ENCODE measurements at places on chromosomes 1 and 21.
A peak's percentile ranks its signal among the peaks of the same experiment; 100 is the strongest.

DNA sequence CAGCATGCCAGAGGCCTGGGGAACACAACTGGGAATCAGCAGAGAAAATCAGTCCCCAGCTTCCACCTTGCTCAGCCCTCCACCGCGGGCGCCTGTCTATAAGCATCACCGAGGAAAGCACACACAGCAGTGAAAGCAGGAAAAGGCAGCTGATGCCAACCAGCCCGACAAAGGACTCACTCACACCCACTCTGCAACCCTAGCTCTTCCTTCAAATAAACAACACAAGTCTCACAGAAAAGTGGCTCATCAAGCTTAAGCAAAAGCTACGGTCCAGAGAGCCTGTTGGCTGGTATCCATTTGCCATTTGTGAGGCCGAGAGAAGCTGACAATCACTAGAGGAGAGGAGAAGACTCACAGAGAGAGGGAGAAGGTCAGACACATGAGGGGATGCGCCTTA lies 27.1 kb downstream of the MRAP start:
- no peak for DNase-seq

DNA sequence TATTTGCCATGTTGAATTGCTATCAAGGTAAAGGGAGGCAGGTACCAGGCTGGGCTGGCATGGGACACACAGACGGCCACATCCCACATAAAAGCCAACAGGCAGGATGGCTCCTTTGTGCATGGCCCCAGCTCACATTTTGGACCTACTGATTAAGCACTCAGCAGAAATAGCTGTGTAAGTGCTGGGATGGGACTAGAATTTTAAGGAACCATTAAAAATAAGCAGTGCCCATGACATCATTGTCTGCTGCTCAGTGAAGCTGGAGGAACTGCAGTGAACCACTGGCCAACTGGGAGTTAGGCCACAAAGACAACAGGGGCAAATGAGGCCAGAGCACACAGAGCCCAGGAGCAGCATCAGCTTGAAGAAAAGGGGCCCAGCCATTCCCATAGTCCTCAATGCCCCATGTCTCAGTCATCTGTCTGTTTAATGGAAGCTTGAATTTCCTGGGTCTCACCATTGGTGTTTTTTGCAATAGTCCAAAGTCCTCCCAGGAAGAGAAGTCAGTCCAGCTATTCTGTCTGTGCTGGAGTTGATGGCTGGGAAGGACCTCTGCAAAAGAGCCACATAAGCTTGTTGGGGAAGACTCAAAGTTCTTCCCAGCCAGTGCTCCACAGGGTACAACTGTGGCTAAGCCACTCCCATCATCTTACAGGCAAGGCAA lies 45.3 kb upstream of the TNR start:
- no peak for DNase-seq

GRCh38 chr21:28160378-28160777 lies 832.3 kb downstream of the LTN1 start:
- DNase-seq: no peak

DNA sequence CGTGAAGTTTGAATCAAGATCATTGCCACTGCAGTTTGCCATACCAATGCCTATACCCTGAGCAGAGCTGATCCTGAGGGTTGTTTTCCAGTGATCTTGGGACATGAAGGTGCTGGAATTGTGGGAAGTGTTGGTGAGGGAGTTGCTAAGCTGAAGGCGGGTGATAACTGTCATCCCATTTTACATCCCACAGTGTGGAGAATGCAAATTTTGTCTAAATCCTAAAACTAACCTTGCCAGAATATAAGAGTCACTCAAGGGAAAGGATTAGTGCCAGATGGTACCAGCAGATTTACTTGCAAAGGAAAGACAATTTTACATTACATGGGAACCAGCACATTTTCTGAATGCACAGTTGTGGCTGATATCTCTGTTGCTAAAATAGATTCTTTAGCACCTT lies 78.6 kb downstream of the FMN2 start:
- DNase-seq: no peak

DNA sequence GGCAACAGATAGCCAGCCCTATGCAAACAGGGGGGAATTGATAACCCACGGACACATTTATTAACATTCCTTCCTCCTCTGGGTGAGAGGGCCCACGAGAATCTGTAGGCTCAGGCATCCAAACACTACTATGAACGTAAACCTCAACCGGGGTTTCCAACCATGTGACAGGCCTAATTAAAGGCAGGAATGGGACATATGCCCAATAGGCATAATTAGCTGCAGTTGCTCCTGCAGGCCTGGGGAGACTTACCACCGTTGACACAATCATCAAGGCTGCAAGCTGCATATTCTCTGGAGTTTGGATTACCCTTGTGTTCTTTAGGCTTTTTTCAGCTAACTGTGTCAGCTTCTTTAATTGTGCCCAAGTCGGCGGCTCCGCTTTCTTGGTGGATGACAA lies 22.2 kb upstream of the GBP1 start:
- DNase-seq: no peak

- no peak for DNase-seq
Measured at GRCh38 chr21:29308456-29308783, 9.7 kb downstream of the BACH1 start.

DNA sequence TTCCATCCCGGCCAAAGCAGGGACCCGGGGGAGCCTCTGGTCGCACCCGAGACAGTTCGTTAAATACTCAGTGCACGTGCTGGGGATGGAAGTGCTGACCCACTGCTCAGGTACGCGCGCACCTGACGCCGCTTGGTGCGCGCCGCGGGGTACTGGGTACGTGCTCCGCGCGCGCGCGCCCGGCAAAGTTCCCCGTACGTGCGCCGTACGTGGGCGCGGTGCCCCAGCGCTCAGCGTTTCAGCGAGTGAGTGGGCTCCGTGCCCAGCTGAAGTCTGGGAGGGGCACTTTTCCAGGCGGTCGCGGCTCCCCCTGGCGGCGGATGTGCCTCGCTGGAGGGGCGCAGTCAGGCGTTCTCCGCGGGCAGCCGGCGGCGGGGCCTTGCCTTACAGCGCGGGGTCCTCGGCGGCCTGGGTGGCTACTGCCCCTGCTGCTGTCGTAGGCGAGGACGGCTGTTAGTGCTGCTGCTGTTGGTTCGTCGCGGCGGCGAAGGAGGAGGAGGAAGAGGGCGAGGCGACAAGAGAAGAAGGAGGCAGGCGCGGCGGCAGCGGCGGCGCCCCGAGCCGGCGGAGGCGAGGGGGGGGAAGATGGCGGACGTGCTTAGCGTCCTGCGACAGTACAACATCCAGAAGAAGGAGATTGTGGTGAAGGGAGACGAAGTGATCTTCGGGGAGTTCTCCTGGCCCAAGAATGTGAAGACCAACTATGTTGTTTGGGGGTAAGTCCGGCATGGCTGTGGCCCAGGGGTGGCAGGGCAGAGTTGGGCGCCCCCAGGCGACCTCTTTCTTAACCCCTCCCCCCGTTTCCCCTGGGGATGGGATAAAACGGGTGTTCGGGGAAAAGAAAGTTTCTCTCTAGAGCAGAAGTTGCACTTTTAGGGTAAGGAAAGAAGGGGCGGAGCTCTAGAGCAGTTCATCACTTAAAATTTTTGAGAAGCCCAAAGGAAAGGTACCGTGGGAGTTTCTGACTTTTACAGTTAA lies at the start of gene CDC73:
Gene CDC73, plus strand, starts transcription at position 416 of the 978 bp plus-strand sequence. Its CDS starts 170 bp downstream, at position 586.
- DNase-seq: peak; percentile 98

DNA sequence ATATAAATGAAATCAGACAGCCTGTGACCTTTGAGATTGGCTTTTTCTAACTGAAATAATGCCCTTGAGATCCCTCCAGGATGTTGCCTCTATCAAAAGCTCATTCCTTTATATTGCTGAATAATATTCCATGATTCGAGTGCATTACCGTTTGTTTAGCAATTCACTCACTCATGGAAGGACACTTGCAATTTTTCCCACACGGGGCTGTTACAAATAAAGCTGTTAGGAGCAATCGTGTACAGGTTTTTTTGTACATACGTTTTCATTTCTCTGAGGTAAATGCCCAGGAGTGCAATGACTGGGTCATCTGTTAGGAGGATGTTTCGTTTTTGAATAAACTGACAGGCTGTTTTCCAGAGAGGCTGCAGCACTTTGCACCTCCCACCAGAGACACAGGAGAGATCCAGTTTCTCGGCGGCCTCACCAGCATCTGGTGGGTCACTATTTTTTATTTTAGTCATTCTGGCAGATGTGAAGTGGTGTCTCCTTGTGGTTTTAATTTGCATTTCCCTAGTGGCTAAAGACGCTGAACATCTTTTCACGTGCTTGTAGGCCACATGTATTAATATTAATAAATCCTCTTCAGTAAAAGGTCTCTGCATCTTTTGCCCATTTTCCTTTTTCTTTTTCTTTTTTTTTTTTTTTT lies 11.0 kb downstream of the PRDM15 start:
- DNase-seq: no peak

DNA sequence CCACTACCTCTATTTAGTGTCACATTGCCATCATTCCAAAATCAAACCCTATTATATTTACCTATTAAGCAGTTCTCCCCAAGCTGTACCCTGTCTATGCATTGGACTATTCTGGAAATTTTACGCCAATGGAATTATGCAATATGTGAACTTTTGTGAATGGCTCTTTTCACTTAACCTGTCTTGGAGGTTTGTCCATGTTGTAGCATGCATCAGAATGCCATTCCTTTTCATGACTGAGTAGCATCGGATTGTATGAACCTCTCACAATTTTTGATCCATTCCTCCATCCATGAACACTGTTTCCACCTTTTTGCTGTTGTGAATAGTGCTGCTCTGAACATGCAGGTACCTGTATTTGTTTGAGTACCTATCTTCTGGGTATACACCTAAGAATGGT lies 33.7 kb downstream of the FAM163A start:
- DNase-seq: no peak

DNA sequence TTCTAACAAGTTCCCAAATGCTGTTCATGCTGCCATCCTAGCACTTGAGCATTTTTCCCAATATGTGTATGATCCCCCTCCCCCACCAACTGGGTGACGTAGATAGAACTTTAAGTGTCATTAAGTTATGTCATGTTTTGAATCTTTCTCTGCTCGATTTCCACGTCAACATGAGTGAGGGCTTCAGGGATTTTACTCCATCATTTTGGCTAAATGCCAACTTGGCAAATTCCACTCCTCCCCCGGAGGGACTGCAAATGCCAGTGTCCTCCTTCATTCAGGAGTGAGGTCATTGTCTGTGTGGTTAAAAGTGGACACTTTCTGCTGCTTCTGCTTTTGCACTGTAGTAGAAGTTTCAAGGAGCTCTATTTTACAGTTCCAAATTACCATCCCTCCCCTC lies 201.7 kb downstream of the FGGY start:
- DNase-seq: no peak

DNA sequence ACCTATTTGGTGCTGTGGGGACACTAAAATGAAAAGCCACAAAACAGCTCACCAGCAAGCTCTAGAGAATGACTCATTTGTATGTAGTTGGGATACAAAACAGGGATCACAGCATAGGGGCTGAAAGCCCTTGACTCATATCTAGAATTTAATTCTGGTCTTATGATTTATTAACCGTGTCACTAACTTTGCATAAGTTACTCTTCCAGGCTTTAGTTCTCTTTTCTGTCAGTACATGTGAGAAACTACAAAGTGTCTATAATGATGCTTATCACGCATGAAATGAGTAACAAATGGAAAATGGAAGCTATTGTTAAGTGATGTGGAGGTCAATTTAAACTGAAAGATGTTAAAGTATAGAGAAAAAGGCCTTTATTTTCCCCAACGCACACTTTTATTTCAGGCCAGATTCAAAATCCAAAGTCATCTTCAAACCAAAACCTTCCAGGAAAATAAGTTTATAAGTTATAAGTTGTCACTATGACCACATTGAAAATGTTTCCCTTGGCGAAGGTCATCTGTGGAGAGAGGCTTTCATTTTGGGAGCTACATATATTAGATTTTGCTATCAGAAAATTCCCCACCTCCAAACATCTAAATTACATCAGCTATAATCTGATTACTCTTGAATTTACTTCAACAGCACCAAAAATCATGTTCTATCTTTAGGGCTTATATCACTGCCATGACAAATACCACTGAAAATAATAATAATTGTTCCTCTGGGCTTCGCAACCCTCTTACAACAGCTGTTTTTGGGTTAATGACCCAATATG lies 430.5 kb downstream of the MRPL39 start:
- no peak for DNase-seq

DNA sequence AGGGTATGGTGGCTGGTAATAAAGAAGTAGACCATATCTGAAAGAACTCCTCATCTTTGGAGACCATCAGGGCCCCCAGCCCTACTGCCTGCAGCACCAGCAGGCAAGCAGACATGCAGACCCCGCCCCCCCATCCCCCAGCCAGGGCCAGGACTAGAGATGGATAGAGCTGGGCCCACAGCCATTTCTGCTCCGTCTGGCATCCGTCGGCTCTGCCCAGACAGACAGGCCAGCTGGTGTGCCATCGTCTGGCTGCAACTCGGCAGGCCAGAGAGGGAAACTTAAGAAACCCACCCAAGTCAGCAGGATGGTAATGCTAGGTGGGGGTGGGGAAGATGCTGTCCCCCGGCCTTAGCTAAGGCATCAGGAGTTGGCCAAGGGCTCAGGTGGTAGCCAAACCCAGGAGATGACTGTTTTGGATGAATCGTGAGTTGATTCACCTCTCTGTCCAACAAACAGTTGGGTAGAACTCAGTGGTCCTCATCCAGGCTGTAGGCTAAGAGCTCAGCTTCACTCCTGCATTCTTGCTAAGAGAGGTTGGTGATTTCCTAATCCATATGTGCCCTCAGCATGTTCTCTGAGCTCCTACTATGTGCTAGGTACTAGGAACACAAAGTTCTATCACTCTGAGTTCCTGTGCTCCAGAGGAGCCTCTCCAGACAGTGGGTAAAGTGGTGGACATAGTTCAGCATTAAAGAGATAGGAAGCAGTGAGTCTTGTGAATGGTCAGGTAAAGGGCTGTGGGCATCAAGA lies 23.2 kb upstream of the TMEM222 start:
- DNase-seq: no peak

- DNase-seq: peak; percentile 86
Measured at GRCh38 chr1:89724369-89725010, 91.6 kb downstream of the LRRC8C start.

DNA sequence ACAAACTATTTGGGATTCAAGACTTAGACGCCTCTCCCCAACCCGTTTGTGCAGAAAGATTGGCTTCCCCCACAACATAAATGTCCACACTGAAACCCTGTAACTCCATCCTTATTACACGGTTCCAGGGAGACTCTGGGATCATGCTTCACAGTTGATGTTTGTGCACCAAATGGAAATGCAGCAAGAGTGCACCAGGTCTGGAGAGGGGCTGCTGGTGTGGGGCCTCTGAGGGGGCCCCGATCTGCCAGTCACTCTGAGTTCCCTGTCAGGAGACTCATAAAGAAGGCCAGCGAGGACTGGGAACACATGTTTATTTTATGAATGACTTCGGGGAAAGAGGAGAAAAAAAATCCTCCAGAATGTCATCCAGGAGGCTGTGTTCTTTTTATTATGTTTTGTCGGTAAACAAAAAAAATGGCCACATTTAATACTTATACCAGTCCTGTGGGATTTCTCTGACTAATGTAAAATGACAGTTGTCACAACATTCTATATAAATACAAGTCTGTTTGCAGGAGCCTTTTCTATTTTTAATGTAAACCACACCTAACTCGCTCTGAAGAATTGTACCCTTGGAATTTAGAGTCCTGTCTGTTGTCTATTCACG lies 439.1 kb upstream of the VAMP3 start:
- DNase-seq: no peak

Data from activated CD8-positive, alpha-beta T cell treated with anti-CD3 and anti-CD28 coated beads for 36 hours (primary cell).